ENCODE measurements at places on chromosomes 13 and 19.

DNA sequence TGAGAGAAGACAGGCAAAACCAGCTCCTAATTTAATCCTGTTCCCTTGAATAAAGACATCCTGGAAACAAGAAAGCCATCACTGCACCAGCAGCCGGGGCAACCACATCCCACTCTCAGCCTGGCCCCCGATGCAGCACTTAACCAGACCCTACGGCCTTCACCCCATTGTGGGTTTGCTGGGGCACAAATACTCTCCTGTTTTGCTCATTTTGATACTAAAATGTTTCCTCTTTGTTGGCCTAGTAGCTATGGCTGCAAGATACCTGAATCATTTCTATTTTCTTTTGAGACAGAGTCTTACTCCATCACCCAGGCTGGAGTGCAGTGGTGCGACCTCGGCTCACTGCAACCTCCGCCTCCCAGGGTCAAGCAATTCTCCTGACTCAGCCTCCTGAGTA is 28.4 kb downstream of the ANKRD27 start:
- peak; percentile 1 for DNase-seq

GRCh38 chr19:1274852-1275259 is 474 bp upstream of the FAM174C start:
- DNase-seq, result no peak

DNA sequence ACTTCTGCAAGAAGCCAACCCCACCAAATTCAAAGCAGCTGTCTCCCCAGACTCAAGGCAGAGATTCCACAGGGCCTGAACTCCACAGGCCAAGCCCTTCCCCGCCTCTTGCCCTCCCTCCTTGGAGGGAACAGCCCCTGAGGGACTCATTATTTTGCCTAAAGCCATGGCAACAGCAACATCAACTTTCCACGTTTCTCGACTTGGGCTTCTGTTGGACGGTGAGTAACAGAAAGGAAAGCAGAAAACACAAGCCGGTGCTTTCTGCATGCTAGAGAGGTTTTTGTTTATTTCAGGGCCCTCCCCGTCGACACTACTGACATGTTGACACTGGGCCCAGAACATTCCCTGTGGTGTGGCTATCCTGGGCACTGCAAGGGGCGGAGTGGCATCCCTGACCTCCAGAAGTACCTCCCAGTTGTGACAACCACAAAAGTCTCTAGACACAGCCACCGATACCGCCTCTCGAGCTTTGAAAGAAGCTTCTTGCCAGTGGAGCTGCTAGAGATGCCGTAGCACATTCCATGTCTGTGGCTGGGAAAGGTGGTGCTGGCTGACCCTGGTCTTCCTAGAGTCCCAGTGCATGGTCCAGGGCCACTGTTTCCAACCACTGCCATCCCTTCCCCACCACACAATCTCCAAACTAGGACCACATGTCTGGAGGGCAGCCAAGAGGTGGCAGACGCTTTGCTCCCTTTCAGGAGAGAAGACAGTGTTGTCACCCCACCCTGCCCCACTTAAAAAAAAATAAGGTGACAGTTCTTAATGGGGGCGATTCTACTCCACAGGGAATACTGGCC is 12.8 kb downstream of the CAPS start:
- no peak for DNase-seq

GRCh38 chr13:92384410-92384809 is 842.2 kb upstream of the GPC6 start:
- no peak for DNase-seq

DNA sequence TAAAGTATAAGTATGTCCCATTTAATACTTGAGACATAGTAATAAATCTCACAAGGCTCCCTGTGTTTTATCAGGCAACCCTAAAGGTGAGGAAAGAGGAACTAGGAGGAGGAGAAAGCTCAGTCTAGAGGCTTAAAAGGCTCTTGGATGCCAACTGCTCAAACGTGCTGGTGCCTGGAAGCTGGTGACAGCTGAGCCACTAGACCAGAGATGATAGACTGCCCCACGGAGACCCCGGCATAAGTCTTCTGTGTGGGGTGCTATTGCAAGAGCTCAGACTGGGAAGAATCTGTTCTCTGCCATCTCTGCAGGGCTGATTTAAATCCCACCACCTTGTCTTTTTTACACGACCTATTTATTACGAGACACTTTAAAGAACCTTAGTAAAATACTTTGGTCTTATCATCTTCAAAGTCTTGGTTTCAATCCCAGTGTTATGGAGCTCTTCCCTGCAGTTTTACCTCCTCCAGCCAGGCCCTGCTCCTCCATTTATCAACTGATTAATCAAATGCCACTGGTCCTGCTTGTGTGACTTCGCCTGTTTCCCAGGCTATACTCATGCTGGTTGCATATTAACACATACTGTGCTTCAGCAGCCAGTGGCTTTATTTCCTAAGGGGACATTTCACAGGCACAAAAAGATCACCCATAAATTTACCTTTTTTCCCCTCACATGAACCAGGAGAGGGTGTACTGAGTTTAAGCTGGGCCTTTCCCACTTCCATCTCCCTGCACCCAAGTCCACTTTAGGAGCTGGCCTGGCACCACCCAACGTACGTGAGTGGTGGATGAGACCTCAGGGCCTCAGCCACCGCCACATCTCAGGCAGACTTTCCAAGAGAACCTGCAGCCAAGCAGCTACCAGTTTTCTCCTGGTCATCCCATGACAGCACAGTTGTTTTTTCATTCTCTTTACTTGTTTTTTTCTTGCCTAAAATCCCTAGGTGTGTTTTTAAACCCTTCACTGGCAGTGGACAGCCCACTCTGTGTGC is 7.8 kb upstream of the ATP12A start:
- DNase-seq, result no peak

DNA sequence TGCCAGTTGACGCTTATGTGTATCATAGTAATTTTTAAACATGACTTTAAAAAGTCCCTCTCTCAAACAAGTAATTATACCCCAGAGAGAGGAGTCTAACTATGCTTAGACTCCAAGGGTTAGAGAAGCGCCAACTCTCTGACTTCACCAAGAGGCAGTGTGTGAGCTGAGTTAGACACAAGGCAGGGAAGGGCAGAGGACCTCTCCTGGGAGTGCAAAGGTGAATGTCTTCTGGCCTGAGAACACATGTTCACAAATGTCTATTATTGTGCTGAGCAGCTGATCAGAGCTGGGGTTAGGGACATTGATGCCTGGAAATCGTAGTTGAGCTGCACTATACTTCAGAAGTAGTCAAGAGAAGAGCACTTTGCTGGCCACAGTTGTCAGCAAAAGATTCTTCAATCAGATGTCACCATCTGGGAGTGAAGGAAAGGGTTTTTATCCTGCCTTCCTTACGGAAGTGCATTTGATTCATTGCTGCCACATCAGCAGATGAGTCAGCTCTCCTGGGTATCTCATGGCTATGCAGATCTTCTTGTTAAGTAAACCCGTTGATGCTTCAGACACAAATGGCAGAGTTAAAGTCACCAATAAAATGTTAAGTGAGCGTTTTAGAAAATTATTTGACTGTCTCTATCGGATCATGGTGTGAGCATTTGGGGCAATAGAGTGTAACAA is 283.2 kb upstream of the ARGLU1 start:
- DNase-seq, result no peak

DNA sequence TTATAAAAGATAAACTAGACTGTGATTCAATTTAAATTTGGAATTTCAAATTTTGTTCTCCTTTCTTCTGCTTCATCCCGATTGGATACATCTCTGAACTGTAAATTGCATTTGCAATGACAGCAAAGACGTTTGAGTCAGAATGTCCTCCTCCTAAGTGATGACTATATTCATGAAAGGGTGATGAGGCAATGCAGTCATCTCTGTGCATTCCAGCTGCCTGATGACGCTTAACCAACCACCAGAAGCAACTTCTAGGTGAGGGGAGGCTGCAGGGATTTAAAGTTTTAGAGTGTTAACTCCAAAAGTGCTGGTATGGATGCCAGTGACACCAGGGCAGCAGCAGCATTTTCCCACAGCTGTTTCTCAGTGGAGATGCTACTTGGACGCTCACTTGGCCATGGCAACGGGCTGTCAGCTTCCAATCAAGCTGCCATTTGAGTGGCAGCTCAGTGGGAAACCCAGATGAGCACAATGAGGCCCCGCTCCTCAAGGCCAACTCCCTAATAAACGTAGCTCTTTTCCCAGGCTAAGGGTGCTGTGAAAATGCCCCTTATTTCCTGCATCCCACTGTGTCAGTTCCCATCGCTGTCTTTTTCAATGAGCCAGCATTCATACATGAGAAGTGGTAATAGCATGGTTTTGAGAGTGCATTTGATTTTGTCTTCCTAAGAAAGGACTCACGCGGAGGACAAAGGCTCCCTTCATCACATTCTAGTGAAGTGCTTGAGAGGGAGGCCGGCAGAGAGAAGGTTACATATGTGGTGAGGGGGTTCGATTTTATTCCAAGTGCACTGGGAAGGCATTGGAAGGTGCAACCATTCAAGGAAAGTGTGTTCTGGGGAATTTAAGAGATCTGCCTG is 45.2 kb upstream of the AMER2 start:
- DNase-seq, result no peak

GRCh38 chr13:51614350-51614786 is 30.1 kb downstream of the WDFY2 start:
- peak; percentile 21 for DNase-seq

DNA sequence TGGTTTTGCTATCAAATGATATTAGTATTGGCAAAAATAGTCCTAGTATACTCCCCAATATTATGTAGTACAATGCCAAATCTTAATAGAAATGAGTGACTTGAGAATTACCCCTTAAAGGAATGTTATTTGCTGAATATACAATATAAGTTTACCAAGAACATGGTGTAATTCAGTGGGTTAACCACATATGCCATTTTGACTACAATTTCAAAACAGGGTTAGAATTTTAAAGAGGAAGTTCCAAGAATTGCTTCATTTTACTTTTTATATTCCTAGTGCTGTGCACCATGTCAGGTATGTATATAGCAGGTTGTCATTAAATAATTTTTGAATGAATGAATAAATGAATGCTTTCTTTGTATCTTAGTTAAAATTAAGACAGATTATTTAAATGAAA is 66.3 kb downstream of the LMO7 start:
- DNase-seq, result no peak

- DNase-seq, result no peak
Observed at GRCh38 chr13:58852076-58852475, 1220.5 kb downstream of the PCDH17 start.
